Germinal center (tissue), 1 donor: ENCODE measurements at places on chromosomes 3 and 15.

DNA sequence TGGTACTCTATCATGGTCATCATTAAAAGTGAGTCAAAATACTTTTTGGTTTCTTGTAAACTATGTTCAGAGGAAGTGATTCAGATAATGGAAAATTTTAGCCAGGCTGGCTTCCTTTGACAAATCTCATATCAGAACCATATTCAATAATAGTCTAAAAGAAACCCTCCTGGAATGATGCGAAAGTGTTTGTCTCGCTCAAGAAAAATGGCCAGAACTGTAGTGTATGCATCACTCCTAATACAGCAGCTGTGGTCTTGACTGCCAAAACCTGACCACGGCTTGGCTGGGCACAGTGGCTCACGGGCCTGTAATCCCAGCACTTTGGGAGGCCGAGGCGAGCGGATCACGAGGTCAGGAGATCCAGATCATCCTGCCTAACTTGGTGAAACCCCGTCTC is 35.6 kb upstream of the KCNMB2 start:
- no peak for DNase-seq

DNA sequence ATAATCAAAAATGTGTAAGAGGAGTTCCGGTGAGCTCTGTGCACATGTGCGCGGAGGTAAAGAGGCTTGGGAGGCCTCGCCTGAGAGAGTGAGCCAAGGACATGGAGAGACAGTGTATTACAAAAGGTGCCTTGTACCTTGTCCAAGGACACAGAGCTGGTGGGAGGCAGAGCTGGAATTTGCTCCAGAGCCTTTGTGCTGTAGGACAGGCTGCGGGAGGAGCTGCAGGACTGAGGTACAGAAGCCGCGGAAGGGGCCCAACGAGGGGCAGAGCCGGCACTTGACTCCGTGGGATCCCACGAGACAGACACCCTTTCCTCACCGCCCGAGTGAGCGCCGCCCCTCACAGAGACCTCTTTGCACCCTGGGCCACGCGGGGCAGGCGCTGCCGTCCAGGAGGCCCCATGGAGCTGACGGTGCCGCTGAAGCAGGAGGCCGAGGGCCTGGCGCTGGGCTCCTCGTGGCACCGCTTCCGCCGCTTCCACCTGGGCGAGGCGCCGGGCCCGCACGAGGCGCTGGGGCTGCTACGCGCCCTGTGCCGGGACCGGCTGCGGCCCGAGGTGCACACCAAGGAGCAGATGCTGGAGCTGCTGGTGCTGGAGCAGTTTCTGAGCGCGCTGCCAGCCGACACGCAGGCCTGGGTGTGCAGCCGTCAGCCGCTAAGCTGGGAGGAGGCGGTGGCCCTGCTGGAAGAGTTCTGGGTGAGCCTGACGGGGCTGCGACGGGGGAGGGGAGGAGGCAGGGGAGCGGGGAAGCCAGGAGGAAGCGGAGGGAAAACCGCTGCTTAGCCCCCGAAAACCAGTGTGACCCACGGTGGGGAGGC is 68.7 kb downstream of the SLTM start:
- peak; percentile 28 for DNase-seq

DNA sequence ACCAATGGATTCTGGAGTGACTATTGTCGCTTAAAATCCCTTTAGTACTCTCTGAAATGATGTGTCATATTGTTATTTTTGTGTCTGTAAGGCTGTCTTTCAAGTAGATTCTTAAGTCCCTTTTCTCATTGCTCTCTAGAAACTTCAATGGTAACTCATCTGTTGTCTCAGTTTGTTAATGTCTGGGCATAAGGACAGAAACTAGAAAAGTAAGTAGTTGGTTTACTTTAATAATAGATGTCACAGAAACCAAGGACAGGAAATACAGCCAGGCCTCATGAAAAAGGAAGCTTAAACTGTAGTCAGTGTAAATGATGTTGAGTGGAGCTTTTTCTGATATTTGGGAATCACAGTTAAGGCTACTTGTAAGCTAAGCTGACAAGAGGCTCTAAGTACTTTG is 730.2 kb upstream of the DPPA4 start:
- DNase-seq = no peak

GRCh38 chr3:45583021-45583851 is 11.3 kb upstream of the LIMD1 start:
- DNase-seq = no peak

- no peak for DNase-seq
Observed at GRCh38 chr3:66405701-66406091, 95.1 kb downstream of the LRIG1 start.

GRCh38 chr3:73626106-73626505 is 1.4 kb upstream of the PDZRN3 start:
- no peak for DNase-seq
